Right ventricle myocardium inferior (tissue), 1 donor: ENCODE measurements at places on chromosomes 2 and 18. TPM values are rescaled to one million over a fixed set of nuclear protein-coding genes. Genes with fewer than 3 reads are reported as not detected.

GRCh38 chr2:228359473-228359872, 178.0 kb upstream of the SPHKAP start:
- no peak for DNase-seq

DNA sequence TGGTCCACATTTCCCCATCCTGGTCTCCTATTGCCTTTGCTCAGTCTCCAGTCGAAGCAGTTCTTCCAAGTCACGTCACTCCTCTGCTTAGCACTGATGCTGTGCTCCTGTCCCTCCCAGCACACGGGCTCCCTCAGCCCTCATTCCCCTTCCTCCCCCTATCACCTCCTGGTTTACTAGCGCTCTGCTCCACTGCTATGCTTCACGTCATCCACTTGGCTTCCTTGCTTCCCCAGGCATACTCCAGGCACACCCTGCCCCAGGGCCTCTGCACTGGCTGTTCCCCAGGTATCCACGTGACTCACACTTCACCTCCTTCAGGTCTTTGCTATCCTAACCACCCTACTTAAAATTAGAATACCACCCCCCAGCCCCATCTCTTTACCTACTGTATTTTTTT, 269.3 kb downstream of the GLI2 start:
- no peak for DNase-seq

Gene ARHGAP15
- total RNA-seq, result 4.2 TPM

- no peak for DNase-seq
These were observed 2.6 kb downstream of the DPYSL5 start for GRCh38 chr2:26850505-26850904.

Gene HAAO
- 1.9 TPM for total RNA-seq
